ENCODE measurements at places on chromosomes 4 and X.
A peak's percentile ranks its signal among the peaks of the same experiment; 100 is the strongest.

DNA sequence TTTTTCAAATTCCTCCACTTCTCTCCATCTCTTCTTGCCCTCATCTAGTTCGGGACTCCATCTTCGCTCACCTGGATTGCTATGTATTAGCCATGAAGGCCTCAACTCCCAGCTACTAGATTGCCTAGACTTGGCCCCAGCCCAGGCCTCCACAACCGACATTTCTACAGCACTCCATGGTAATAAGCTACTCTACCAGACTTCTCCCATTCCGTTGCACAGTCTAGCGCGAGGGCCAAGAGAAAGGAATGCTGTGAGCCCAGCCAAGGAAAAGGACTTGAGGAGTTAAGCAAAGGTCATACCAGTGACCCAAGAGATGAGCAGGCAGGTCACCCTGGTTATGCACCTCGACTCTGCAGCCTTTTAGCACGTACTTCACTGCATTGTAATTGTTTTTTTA, 75.6 kb downstream of the SOWAHB start:
- H3K4me1 ChIP-seq = no peaks in the 10 kb centered on the region
- no peaks in the 10 kb centered on the region for H3K36me3 ChIP-seq
- no peak overlapping the region for H3K4me3 ChIP-seq

DNA sequence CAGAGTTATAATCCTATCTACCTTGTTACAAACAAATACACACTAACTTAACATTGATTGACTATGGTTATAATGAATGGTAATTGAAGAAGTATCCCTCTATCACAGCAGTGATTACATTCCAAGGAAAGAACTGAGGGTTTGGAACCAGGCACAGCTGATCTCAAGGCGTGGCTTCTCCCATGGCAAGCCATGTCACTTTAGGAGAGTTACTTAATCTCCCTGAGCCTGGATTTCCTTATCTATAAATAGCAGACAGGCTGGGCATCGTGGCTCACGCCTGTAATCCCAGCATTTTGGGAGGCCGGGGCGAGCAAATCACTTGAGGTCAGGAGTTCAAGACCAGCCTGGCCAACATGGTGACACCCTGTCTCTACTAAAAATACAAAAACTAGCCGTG, 25.6 kb downstream of the SORBS2 start:
- no peak overlapping the region for H3K4me3 ChIP-seq
- H3K27me3 ChIP-seq = peaks cover 2% of the 10 kb centered on the region
- H3K27ac ChIP-seq = no peak overlapping the region
- H3K36me3 ChIP-seq = no peaks in the 10 kb centered on the region
- no peak for DNase-seq

GRCh38 chrX:13836575-13836974, 19.7 kb upstream of the GPM6B start:
- H3K4me3 ChIP-seq = no peak overlapping the region
- no peak for DNase-seq
- no peaks in the 10 kb centered on the region for H3K36me3 ChIP-seq
- no peaks in the 10 kb centered on the region for H3K27me3 ChIP-seq
- H3K27ac ChIP-seq = no peak overlapping the region

GRCh38 chrX:31228415-31228832, 156.6 kb upstream of the FTHL17 start:
- no peaks in the 10 kb centered on the region for H3K27me3 ChIP-seq
- no peaks in the 10 kb centered on the region for H3K36me3 ChIP-seq
- H3K4me1 ChIP-seq = no peaks in the 10 kb centered on the region
- no peak overlapping the region for H3K27ac ChIP-seq

DNA sequence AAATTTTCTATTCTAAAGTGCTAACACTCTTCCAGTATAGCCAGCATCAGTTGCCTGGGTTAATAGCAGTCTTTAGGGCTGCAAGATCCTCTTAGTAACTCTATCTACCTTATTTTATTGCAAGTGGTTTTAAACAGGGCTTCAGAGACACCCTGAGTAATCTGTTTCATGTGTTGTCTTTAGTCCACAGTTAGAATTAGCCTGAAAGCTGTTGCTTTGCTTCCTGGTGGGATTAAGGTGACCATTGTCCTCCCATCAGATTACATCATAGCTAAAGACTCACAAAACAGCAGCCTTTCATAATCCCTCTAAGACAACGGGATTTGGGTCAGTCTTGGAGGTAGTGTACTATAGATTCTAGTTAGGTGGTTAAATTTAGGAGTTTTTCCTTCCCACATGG, 7.5 kb downstream of the UCHL1 start:
- peaks cover 19% of the 10 kb centered on the region for H3K27me3 ChIP-seq
- no peak for DNase-seq
- no peaks in the 10 kb centered on the region for H3K36me3 ChIP-seq
- no peak overlapping the region for H3K27ac ChIP-seq

DNA sequence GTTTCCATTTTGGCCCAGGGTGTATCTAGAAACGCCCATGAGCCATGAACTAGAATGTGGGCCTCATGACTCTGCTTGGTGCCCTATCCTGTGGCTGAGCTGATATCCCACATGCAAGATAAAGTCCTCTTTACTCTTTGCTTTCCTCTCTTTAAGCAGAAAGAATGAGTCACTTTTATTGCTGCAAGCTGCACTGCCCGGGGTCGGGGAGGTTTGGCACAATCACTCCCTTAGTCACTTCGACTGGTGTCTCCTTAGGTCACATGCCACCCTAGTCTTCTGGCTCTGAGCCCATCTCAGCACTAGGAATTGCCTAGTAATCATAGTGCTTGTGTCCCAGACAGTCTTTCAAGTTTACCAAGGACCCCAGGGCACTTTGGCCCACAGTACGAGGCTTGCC, 75.1 kb upstream of the CXorf66 start:
- no peaks in the 10 kb centered on the region for H3K27me3 ChIP-seq
- DNase-seq = no peak
- no peak overlapping the region for H3K4me3 ChIP-seq
- H3K36me3 ChIP-seq = no peaks in the 10 kb centered on the region
- no peak overlapping the region for H3K27ac ChIP-seq

GRCh38 chrX:148146121-148146520, 165.0 kb downstream of the FMR1NB start:
- H3K27ac ChIP-seq = no peak overlapping the region
- H3K4me1 ChIP-seq = no peaks in the 10 kb centered on the region
- no peaks in the 10 kb centered on the region for H3K36me3 ChIP-seq
- no peak for DNase-seq

GRCh38 chrX:124203311-124203710, 129.1 kb upstream of the TEX13D start:
- no peak overlapping the region for H3K27ac ChIP-seq
- H3K4me3 ChIP-seq = no peak overlapping the region
- H3K4me1 ChIP-seq = no peaks in the 10 kb centered on the region

DNA sequence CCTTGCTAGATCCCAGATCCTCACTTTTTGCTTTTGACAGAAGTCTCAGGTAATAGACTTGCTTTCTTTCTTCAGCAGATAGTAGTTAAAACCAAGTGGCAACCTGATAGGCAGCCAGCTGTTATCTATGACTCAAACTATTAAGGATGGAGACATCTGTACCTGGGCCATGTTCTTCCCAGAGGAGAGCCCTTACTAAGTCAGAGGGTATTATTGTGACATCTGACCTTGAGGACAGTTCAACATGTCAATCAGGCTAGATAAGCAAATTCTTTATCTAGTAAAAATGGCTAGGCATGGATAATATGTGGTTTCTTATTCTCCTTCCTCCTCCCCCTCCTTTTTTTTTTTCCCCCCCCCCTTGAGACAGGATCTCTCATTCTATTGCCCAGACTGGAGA, 39.2 kb downstream of the TRIM2 start:
- H3K4me1 ChIP-seq = peaks cover 4% of the 10 kb centered on the region
- DNase-seq = no peak
- no peak overlapping the region for H3K4me3 ChIP-seq
- H3K36me3 ChIP-seq = no peaks in the 10 kb centered on the region
- H3K27ac ChIP-seq = no peak overlapping the region

GRCh38 chrX:108219949-108220601, 128.5 kb downstream of the ATG4A start:
- no peaks in the 10 kb centered on the region for H3K4me1 ChIP-seq
- H3K27ac ChIP-seq = no peak overlapping the region
- DNase-seq = no peak
- peaks cover 2% of the 10 kb centered on the region for H3K27me3 ChIP-seq

GRCh38 chrX:123959281-123960063, 2.0 kb upstream of the STAG2 start:
- H3K27me3 ChIP-seq = peaks cover 4% of the 10 kb centered on the region
- peak overlapping the region; percentile 91 for H3K4me3 ChIP-seq
- peaks cover 9% of the 10 kb centered on the region for H3K36me3 ChIP-seq
- H3K27ac ChIP-seq = peak overlapping the region; percentile 82

- peaks cover 2% of the 10 kb centered on the region for H3K4me1 ChIP-seq
- H3K27me3 ChIP-seq = no peaks in the 10 kb centered on the region
Observed at GRCh38 chr4:16158504-16158852, 67.8 kb downstream of the TAPT1 start.

DNA sequence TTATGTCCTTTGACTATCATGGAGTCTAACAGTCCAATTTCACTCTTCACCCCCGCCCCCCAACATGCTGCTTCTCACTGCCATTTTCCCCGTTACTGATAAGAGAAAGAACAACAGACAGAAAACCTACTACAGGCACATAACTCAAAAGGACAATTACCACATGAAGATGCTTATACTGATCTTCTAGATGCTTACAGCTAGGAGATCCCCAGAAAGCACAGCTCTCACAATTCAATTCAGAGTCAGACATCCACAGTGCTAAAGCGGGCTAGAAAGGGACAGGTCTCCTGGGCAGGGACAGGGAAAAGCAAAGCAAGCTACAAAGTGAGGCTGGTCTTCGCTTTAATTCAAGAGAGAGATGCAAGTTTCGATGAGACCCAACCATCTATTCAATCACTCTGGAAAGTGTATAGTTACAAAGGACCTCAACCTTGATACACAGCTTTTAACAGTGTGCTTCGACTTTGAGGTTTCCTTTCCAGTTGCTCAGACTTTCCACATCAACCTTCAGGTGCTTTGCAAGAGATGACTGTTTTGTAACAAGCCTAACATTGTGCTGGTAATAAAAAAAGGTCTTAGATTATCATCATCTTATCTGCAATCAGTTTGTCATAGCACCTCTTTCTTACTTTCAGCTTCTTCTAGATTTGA, 60.9 kb downstream of the LEF1 start:
- peaks cover 94% of the 10 kb centered on the region for H3K4me1 ChIP-seq
- no peaks in the 10 kb centered on the region for H3K27me3 ChIP-seq
- H3K36me3 ChIP-seq = peaks cover 28% of the 10 kb centered on the region
- H3K27ac ChIP-seq = peak overlapping the region; percentile 98
- H3K4me3 ChIP-seq = peak overlapping the region; percentile 76
- DNase-seq = no peak

DNA sequence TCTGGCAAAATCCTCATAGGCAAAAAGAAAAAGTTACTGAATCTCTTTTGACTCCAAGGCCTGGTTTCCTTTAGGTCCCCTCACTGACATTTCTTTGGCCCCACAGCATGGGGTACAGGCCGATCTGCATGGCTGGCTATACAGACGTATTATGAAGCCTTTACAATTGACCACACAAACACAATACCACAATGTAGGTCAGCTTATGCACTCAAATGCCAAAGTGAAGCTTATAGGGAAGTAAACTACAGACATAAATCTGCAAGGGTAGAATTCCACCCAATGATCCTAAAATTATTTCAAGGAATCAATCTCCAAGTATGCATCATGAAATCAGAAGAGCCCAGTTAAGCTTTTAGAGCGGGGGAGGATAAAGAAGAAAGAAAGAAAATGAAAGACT, 20.7 kb downstream of the STX18 start:
- H3K27ac ChIP-seq = no peak overlapping the region
- DNase-seq = no peak
- H3K36me3 ChIP-seq = peaks cover 7% of the 10 kb centered on the region
- peaks cover 40% of the 10 kb centered on the region for H3K4me1 ChIP-seq

DNA sequence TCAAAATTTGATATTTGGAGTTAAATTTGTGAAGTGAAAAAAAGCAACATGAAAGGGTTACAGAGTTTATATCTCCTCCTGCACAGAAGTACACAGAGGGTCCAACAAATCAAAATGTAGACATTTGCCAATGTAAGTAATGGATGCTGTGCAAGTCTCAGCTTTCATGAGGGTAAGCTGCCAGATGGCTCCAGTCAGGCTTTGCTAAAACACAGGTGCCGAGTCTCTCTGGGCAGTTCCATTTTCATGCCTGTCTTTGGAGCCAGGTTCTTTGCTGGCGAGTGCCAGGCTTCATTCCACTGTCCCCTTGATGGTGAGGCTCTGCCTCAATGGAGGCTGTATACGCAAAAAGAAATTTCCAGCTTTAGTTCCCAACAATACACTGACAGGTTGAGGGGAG, 27.9 kb downstream of the SLC4A4 start:
- no peaks in the 10 kb centered on the region for H3K36me3 ChIP-seq
- no peak overlapping the region for H3K4me3 ChIP-seq
- H3K4me1 ChIP-seq = no peaks in the 10 kb centered on the region
- DNase-seq = no peak
- H3K27me3 ChIP-seq = no peaks in the 10 kb centered on the region

- H3K27me3 ChIP-seq = no peaks in the 10 kb centered on the region
- DNase-seq = peak; percentile 42
- peaks cover 14% of the 10 kb centered on the region for H3K36me3 ChIP-seq
- H3K27ac ChIP-seq = no peak overlapping the region
- peaks cover 3% of the 10 kb centered on the region for H3K4me1 ChIP-seq
- no peak overlapping the region for H3K4me3 ChIP-seq
Observed at GRCh38 chrX:155086202-155086840, 15.0 kb downstream of the BRCC3 start.

DNA sequence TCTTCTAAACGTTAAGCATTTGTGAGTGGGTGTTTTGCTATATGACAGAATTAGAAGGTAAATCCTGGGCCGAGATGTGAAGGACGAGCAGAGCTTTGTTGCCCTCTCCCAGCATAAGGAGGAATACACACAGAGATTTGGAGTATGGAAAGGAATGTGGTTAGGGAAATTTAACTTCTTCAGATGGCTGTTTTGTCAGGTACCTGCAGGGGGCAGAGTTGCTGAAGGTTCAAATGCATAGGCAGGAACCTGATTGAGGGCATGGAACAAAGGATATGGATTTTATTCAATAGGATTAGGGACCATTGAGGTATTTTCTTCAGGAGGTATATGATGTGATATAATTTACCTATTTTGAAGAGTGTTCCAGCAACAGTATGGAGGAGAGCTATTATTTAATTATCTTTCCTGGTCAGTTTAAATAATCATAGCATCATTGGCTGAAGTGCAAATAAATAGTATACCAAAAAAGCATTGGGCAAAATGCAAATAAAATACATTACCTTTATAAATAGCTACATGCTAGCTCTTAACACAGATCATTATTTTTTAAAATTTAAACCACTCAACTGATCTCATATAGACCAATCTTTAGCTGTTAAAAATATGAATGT, 143.6 kb downstream of the SLIT2 start:
- H3K27me3 ChIP-seq = peaks cover 2% of the 10 kb centered on the region
- no peaks in the 10 kb centered on the region for H3K4me1 ChIP-seq
- H3K27ac ChIP-seq = no peak overlapping the region

- no peak overlapping the region for H3K27ac ChIP-seq
- H3K27me3 ChIP-seq = peaks cover 2% of the 10 kb centered on the region
- no peak for DNase-seq
- H3K36me3 ChIP-seq = no peaks in the 10 kb centered on the region
Observed at GRCh38 chr4:76830964-76831703, 66.8 kb downstream of the SOWAHB start.
